ENCODE measurements at places on chromosomes 3 and 15.

GRCh38 chr15:101347454-101347853 lies 52.4 kb upstream of the SNRPA1 start:
- DNase-seq = no peak

- peak; percentile 3 for DNase-seq
These were observed 23.4 kb upstream of the MAP4 start for GRCh38 chr3:48039487-48040190.

DNA sequence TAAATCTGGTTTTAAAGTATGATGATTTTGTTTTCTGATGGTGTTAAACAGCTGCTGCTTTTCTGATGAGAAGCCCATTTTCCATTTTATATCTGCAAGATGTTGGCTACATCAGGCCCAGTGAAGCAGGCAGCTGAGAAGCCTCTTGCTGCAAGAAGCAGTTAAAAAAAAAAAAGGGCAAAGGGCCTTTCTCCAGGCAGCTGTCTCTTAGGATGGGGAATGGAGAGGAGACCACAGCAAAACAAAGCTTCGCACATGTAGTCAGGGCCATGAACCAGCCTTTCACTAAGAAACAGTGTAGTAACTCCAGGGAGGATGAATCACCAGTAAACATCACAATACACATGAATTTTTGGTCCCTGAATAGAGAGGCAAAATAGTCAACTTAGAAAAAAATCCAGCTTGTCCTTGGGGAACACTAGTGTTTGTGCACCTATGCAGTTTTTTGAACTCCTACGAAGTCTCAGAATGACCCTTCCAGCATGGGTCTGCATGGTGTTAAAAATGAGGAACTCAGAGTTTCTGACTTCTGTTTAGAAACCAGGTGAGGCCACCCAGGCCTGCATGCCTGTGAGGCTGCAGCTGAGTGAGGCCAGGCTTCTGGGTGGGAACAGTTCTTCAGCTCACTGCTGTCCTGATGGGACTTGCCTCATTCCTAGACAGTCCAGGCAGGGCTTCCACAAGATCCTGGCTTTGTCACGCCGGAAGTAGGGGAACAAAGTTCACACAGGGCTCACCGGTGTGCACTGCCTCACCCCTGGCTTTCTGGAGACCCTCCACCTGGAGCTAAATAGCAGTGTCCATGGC lies 518.7 kb downstream of the MCTP2 start:
- peak; percentile 3 for DNase-seq

DNA sequence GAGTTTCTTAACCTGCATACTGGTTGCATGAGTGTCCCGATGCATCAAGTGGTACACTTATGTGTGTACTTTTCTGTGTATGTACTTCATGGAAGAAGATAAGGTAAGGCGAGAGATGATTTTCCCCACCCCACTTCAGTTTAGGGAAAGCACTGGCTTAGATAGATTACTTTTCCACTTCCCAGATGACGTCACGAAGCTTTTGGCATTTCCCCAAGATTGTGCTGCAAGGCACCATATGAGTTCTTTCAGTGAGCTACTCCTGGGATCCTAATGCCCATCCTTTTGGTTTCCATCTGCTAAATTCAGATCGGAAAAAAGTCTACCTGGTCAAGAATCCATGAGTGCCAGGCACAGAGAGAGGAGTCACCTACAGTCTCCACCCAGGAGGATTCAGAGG lies 4.5 kb downstream of the IL17RB start:
- no peak for DNase-seq

DNA sequence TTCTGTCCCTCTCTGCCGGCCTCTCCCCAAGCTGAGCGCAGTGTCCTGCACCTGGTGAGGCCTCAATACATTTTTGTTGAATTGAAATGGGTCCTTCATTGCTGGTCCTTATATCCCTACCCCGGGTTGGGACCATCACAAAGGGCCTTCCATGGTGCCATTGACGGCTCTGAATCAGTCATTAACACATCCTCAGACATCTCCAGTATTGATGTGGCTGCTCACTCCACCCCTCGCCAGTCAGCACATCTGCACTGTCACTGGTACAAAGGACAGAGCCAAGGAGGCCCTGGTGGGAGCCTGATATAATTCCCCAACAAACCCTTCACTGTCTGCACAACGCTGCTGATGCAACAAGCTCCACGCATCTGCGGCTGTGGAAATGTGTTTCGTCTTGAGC lies 191.6 kb upstream of the TOPAZ1 start:
- DNase-seq = no peak

DNA sequence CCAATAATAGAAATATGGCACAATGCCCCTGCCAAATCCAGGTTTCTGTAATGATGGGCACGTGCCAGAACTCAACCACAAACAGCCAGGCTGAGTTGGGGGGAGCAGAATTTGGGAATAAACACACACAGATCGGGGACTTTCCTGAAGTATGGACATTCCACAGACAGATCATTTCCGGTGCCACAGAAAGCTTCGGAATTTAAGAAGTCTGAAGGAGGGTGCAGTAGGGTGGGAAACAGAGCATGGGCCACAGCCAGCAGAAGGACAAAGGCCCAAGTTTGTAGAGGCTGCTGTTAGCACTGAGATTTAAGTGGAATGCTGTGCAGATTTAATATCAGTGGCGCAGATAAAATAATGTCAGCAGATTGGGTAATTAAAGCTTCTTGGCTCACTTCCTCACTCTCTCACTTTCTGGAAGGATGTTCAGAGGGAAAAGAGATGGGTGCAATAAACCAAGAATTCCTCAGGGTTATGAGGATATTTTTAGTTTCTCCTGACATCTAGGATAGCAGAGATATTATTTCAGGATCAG lies 67.4 kb downstream of the MYLK start:
- no peak for DNase-seq

Data from HT-29 (cell line).